Fibroblast of pulmonary artery (primary cell): ENCODE measurements at places on chromosomes 3 and 15.

DNA sequence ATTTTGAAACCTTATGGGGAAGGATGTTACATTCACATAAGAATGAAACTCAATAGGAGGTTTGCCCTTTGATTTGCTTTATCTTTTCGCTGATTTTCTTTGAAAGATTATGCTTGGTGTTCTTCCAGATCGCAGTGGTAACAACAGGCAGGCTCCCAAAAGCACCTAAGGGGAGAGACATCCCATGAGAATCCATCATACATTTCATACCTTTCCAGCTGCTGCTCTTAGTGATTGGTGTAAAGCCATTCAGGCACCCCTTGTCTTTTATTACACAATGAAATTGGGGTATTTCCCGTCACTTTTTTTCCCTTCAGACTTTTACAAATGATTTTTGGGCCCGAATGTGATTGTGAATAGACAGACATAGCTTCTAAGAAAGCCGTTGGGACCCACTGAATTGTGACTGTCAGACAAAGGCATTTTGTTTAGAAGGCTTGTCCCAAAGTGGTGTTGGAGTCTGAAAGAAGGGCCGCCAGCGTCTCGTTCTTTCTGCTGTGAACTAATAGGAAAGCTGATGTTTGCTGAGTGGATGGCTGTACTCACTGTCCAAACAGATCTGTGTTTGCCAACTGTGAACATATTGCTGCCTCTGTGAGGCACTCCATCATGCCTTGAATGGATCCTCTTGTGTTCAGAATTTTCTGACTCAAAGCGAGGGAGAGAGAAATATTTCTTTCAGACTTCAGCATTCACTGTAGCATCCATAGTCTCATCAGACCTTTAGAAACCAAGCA lies 164.3 kb downstream of the FNDC3B start:
- no peak for DNase-seq

GRCh38 chr3:194306109-194306686 lies 44.9 kb downstream of the CPN2 start:
- DNase-seq, result no peak

DNA sequence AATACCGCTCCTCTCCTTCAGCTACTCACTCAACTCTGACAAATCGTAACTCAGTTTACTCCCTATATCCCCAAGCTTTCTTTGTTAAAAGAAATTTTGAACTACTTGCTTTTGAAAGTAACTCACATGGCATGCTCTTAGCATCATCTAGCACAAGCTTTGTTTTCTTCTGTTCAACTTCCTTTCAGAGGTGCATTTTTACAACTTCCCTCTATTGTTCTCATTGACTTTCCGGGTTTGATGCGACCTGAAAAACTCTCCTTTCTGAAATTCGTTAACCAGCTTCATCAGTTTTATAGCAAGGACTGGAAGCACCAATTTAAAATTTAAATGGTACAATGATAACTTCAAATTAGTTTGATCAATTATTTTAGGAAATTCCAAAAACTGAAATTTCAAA lies 629.5 kb upstream of the TGFBR2 start:
- no peak for DNase-seq

DNA sequence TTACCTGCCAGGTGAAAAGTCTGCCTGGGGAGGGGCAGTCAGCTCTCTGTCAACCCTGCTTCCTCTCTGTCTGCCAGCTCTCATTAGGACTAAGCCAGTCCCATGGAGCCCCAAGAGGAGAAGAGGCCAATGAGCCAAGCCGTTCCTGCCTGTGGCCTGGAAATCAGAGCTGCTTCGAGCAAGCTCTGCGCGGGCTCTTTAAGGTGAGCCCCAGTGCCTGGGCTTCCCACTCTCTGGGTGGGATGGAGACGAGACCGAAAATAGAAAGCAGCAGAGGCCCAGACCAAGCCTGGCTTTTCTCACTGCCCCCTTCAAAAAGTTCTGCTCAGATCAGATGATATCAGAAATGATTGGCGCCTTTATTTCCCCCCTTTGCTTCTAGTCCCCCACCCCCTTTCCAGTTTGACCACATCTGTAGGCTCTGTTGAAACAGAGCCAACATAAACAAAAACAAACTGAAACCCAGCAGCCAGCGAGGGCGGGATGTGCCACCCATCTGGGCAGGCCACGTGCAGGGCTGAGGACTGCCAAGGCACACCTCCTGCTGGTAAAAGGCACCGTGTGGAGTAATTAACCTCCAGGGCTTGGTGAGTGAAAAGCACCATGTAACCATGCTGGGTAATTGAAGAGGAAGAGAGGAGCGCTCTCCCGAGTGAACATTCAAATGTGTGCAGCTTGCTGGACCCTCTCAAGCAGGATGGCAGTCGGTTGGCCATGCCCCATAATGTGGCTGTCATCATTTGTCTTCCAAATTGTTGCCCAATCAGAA lies 471.0 kb upstream of the PROK2 start:
- no peak for DNase-seq

GRCh38 chr15:51492528-51492927 lies 130.0 kb downstream of the DMXL2 start:
- no peak for DNase-seq

GRCh38 chr3:39135170-39135805 lies 18.1 kb downstream of the CSRNP1 start:
- no peak for DNase-seq

- no peak for DNase-seq
Observed at GRCh38 chr3:176683382-176683781, 513.9 kb downstream of the TBL1XR1 start.

GRCh38 chr3:54530944-54531343 lies 396.9 kb downstream of the LRTM1 start:
- DNase-seq, result no peak

GRCh38 chr3:149808209-149808829 lies 4.7 kb upstream of the RNF13 start:
- peak; percentile 85 for DNase-seq

GRCh38 chr3:154367221-154367620 lies 42.9 kb upstream of the DHX36 start:
- DNase-seq, result no peak

- peak; percentile 10 for DNase-seq
Observed at GRCh38 chr3:4320096-4320911, 17.1 kb downstream of the SETMAR start.

DNA sequence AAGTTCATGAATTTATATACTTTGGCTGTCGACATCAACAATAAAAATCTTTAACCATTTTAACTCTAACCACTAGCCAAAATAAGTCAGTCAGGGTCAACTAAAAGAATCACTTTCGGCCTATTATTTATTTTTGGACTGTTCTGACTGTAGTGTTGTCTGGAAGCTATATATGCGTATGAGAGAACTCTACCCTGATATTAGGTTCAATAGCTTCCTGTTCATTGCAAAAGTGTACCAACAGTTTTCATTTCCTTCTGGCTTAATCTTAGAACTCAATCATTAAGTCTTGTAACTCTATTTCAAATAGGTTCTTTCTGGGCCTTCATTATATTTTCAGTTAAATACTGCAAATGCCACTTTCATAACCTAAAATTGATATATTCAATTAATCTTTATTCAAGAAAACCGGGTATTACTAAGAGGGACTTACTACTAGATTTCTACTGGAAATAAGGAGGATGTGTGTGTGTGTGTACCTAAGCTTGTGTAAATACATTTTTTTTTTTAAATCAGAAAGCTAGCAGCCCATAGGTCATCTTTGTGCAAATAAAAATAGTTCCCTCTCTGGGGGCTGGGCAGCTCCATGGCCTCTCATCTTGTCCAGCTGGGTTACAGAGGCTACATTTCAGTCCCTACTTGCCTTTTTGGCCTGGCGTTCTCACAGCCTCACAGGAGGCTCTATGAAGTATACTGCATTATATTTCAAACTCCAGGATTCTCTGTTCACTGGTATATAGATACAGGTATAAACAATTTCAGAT lies 5.8 kb downstream of the SERPINI2 start:
- DNase-seq, result no peak

DNA sequence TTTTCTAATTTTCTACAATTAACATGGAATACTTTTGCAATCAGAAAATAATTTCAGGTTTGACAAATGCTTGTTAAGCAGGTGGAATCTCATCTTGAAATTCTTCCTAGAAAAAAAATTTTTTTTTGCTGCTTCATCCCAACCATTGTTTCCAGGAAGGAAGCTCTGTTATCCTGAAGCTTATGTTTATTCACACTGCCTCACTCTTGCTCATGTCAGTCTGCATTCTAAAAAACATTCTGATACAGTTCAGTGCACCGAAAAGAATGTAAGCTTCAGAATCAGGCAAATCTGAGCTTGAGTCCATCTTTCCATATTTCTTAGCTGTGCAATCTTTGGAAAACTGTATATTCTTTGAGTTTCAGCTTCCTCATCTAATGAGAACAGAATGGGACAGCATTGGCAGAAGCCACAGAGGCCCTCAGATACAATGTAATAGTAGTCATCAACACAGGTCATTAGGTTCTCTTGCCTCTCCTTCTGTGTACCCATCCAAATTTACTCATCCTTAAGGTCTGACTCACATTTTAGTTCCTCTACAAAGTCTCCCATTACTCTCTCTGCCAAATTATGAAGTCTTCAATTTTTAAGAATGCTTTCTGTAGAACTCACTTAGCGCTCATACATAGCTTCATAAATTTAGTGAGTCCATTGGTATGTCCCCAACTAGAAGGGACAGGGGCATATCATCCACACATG lies 881.8 kb upstream of the NR2F2 start:
- no peak for DNase-seq

- DNase-seq, result peak; percentile 58
Observed at GRCh38 chr3:115074502-115074901, 72.6 kb downstream of the ZBTB20 start.
